Mesenchymal stem cell (in vitro differentiated cells and primary cell): ENCODE measurements at places on chromosomes 12 and 14.
A peak's percentile ranks its signal among the peaks of the same experiment; 100 is the strongest.

DNA sequence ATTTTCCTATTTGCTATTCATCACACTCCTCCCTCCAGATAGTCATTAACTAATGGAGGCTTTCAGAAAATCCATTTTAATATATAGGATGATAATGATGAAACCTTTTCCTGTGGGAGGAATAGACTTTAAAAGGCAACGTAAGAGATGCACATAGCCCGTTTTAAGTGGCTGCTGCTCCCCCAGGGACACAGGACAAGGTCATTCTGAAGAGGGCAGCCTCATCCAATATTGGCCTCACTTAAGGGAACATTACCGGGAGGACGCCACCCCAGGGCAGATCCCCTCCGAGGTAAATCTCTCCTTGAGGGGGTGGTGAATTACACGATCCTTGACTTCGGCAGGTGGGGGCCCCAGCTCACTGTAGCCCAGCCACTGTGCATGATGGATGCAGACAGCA, 131.9 kb downstream of the PIWIL1 start:
- DNase-seq = no peak

DNA sequence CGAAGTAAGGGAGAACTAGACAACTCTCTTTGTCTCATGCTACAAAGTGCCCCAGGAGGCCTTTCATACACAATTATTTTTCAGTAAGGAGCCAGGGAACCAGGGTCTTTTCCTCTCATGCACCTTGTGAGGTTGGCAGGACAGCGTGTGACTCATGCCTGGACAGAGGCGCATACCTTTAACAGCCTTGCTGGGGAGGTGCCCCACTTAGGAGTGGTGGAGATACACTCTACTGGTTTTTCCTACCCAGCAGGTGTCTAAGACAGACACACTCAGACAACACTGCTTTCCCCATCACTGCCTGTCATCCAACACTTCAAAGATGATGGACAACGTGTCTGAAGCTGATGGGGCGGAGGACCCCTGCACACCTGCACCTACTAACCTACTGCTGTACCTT, 49.1 kb downstream of the B4GALNT3 start:
- DNase-seq = no peak

- peak; percentile 2 for DNase-seq
Observed at GRCh38 chr12:21774358-21775132, at the start of gene KCNJ8. TSS of gene KCNJ8 (minus strand) at chr12:21774706. CDS start at chr12:21773616, 1,090 bp downstream.

- no peak for DNase-seq
Observed at GRCh38 chr14:100149851-100150611, 9.4 kb downstream of the DEGS2 start.

DNA sequence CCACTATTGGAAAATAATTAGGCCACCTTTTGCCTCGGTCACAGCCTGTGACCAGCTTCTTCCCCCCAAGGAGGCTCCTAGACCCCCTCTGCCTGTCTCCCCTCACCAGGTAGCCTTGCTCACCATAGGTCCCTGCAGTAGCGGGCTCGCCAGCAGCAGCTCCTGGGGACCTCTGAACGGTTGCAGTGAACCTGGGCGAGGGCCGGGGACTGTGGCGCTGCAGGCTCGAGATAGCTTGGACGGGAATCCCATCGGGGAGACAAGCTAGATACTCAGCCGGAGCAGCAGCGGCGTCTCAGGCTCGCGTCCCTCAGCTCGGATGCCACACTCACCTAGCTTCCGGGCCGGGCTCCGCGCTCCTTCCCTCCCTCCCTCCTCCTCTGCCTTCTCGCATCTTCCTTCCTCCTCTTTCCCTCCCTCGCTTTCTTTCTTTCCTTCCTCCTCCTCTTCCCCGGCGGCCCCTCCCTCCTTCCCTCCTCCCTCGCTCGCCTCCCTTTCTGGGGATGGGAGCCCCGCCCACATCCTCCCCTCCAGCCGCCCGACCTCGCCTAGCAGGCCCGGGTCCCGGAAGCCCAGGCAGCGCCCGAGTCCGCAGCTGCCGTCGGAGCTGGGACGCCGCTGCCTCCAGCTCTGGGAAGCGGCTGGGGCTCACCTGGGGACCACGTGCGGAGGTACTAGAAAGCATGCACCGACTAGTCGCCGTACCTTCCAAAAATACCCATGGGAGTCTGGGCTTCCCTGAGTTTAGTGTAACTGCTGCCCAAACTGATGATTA, at the start of gene BMP4:
Gene BMP4, minus strand, starts transcription at position 399 of the 775 bp plus-strand sequence. CDS start 4,603 bp downstream, outside the sequence.
- peak; percentile 85 for DNase-seq

DNA sequence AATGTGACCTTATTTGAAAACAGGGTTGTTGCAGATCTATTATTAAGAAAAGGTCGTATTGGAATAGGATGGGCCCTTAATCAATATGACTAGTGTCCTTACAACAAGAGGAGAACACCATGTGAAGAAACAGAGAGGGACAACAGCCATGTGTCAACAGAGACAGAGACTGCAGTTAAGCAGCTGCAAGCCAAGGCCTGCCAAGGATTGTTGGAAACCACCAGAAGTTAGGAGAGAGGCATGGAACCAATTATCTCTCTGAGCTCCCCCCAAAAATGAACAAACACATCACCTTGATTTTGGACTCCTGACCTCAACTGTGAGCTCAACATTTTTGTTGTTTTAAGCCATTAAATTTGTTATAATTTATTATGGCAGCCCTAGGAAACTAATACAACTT, 214.6 kb upstream of the PRKD1 start:
- no peak for DNase-seq
